ENCODE measurements at places on chromosomes 2 and 18. TPM values are rescaled to one million over a fixed set of nuclear protein-coding genes. Genes with fewer than 3 reads are reported as not detected.

CYP27C1 gene
- not detected for total RNA-seq

ALK gene
- not detected for total RNA-seq

DNA sequence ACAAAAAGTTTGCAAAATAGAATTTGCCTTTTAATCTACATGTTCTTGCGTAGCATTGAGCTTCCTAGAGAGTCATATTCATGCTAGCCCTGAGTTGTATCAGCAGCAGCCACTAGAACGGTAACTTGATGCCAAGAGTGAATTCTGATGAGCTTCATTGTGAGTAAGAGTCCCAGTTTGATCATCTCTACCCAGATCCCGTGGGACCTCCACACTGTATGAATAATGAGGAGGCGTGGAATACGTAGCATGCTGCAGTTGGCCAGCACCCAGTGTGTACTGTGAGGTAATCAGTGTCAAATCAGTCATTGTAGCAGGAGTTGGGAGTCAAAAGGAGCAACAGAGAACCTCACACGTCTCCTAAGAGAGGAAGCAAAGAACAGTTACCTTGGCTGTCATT is 197.9 kb downstream of the NEDD4L start:
- DNase-seq, result no peak
- H3K36me3 ChIP-seq, result no peaks in the 10 kb centered on the region
- no peak overlapping the region for H3K27ac ChIP-seq
- no peaks in the 10 kb centered on the region for H3K4me1 ChIP-seq
- H3K27me3 ChIP-seq, result no peaks in the 10 kb centered on the region
- no peak overlapping the region for H3K4me3 ChIP-seq

MEP1B gene
- not detected for total RNA-seq

DNA sequence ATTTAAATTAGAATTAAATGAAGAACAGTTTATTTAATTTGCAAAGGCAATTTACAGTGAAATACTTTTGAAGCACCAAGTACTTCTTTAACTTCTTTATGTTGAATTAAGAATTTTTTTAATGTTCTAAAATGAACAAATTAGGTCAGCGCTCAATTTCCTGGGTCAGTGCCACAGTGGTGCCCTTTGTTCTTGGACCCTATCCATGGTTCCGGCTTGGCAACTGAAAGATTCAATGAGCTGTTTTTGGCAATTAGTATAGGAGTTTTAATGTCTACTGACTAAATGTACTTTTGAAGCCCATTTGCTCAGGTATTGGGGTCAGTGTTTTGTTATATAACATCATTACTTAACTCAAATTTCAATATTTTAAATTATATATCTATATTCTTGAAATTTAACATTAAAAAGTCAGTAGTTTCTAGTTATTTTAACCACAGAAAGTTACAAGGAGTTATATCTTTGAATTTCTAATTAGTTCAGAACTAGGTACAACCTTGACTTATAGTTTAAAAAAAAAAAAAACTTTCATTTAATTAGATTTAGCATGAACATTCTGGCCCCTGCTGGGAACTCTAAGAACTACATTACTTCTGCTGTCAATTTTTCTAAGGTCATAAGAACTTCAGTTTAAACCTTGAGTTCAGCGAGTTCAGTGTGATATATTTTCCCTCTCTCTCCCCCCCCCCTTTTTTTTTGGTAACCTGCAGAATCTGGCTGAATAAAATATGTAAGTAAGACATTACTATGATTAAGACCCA is 7.6 kb upstream of the MSTN start:
- no peaks in the 10 kb centered on the region for H3K27me3 ChIP-seq
- no peak overlapping the region for H3K27ac ChIP-seq
- no peaks in the 10 kb centered on the region for H3K36me3 ChIP-seq
- H3K4me3 ChIP-seq, result no peak overlapping the region
- no peaks in the 10 kb centered on the region for H3K4me1 ChIP-seq

NEU2 gene
- not detected for total RNA-seq

MAL gene
- 63.6 TPM for total RNA-seq

KIF3C gene
- total RNA-seq, result 5.3 TPM

DNA sequence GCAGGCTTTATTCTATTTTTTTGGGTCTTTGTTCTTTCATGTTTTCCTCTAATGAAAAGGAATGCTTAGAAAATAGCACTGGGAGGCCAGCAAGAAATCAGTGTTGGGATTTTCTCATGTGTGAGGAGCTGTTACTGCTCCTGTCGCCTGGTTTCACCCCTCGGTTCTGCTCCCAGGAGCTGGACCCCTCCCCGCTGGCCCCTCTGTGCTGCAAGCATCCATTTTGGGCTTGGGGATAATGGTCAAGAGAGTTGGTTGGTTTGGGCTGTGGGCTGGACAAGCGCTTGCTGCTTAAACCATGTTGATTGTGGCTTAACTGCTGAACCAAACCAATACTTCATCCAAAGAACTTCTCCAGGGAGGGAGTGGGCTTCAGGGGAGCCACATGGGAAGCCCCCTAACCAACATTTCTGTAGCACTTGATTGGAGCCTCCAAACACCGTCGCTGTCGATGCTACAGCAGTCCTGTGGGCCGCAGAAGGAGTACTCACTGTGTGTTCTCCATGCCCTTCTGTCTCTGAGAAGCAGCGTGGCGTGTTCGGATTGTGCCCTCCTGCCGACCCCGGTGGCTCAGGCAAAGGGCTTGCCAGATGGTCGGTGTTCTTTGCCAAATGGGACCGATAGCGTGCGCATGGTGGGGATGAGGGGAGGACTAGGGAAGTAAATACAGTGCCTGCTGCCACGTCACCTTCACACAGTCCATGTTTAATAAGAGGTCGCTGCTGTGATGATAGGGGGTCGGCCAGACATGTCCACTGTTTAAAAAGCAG is 40.0 kb downstream of the AGAP1 start:
- peaks cover 10% of the 10 kb centered on the region for H3K27me3 ChIP-seq
- H3K4me3 ChIP-seq, result no peak overlapping the region
- H3K27ac ChIP-seq, result no peak overlapping the region

UNC80 gene
- total RNA-seq, result not detected

DNA sequence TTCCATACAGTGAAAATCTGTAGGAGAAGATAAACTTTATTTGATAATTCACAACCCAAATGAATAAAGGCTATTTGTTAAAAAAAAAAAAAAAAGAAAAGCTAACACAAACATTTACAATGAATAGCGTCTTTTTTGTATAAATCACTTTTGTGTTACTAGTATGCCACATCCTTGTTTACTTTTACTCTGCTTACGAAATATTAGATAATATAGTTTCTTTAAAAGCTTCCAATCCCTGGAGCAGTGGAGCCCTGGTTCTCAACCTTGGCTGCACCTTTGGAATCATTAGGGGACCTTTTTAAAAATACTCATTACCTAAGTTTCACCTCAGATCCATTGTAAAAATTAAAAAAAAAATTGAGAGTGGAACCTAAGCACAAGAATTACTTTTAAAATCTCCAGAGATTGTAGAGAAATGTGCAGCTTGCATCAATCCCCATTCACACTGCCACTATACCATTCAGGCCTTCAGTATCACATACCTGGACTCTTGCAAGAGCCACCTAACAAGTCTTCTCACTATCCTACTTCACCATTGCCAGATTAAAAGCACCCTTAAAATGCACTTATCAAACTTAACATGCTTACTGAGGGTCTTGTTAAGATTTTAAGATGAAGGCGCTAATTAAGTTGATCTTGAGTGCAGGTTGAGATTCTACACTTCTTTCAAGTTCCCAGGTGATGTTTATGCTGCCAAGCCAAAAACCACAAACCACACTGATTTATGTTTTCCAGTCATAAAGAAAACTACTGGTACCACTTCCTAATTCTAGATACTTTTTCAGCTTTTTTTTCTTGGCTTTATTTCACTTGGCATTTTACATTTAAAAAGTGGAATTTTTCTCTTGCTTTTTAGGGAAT is 59.7 kb upstream of the ZC3H15 start:
- H3K27ac ChIP-seq, result no peak overlapping the region
- no peak for DNase-seq
- H3K36me3 ChIP-seq, result no peaks in the 10 kb centered on the region
- H3K27me3 ChIP-seq, result no peaks in the 10 kb centered on the region
- H3K4me3 ChIP-seq, result no peak overlapping the region

GRCh38 chr2:201413143-201413542 is 38.1 kb downstream of the TRAK2 start:
- H3K4me1 ChIP-seq, result peaks cover 19% of the 10 kb centered on the region
- no peak overlapping the region for H3K27ac ChIP-seq
- DNase-seq, result no peak
- no peak overlapping the region for H3K4me3 ChIP-seq

ABCB11 gene
- not detected for total RNA-seq

DNA sequence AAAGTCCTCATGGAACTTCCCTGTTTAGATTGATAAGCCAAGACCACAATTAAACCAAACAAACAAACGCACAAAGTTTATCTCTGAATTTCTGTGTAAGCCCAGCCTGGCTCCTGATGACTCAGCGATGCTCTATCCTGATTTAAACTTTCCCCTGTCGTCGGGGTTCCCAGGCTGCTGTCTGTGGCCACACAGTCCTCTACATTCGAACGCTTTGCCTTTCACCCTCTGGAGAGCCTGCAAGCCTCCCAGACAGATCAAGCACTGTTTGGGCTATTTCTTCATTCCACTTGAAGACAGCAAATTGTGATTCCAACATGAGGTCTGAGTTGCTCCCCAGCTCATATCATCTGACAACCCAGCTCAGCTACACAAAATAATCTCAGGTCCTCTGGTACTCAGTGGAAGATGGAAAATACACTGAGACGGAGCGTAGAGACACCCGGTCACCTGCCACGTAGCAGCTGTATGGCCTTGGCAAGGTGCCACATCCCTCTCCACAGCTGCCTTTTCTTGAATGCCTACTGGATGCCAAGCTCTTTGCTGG is 51.2 kb downstream of the CYRIA start:
- no peak overlapping the region for H3K27ac ChIP-seq
- H3K27me3 ChIP-seq, result peaks cover 16% of the 10 kb centered on the region
- DNase-seq, result no peak
- H3K4me3 ChIP-seq, result no peak overlapping the region
- H3K36me3 ChIP-seq, result no peaks in the 10 kb centered on the region

DNA sequence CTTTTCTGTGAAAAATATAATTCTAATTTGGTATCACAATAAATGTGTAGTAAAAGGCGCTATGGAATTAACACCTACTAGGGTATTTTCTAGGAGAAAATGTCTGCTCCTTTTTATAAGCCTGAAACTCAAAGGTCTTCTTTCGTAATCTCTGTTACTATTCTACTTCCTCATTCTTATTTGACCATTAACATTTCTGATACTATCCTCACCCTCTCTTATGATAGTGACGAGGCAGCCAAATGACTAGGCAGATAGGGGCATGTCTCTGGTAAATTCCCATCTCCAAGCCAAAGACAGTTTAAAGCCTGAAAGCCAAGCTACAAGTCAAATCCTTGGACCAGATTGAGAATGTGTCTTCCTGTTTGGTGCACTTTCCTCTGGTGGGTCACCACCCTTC is 251.7 kb downstream of the LRRTM4 start:
- no peaks in the 10 kb centered on the region for H3K36me3 ChIP-seq
- H3K27ac ChIP-seq, result no peak overlapping the region
- no peaks in the 10 kb centered on the region for H3K27me3 ChIP-seq
- no peak for DNase-seq

NPHP1 gene
- 1.9 TPM for total RNA-seq

DNA sequence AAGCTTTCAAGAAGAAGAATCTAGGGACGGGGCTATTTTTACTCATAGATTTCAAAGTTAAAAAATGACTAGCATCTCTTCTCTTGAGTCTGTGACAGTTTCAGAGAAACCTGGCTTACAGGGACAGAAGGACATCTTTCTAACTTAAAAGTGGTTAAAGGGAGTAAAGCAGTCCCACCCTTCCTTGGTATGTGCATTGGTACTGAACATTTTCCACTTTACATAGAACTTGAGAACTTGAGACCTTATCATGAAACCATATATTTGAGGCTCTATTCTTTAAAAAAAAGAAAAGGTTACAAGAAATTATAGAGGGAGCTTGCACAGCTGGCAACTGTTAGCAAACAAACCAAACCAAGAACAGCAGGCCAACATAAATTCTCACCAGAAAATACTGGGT is 73.4 kb upstream of the GAREM1 start:
- H3K4me1 ChIP-seq, result no peaks in the 10 kb centered on the region
- H3K4me3 ChIP-seq, result no peak overlapping the region
- H3K27me3 ChIP-seq, result peaks cover 13% of the 10 kb centered on the region
- no peak overlapping the region for H3K27ac ChIP-seq
- H3K36me3 ChIP-seq, result no peaks in the 10 kb centered on the region

KCNG2 gene
- total RNA-seq, result not detected

- no peak for DNase-seq
- no peak overlapping the region for H3K4me3 ChIP-seq
- H3K4me1 ChIP-seq, result peaks cover 2% of the 10 kb centered on the region
- no peak overlapping the region for H3K27ac ChIP-seq
- peaks cover 49% of the 10 kb centered on the region for H3K36me3 ChIP-seq
- no peaks in the 10 kb centered on the region for H3K27me3 ChIP-seq
Measured at GRCh38 chr2:43941966-43942365, 53.8 kb downstream of the LRPPRC start.

- no peak overlapping the region for H3K27ac ChIP-seq
- no peaks in the 10 kb centered on the region for H3K36me3 ChIP-seq
- no peak for DNase-seq
- H3K4me3 ChIP-seq, result no peak overlapping the region
- H3K4me1 ChIP-seq, result peaks cover 19% of the 10 kb centered on the region
Measured at GRCh38 chr2:101566632-101567228, 91.8 kb upstream of the RFX8 start.

CPO gene
- not detected for total RNA-seq

- DNase-seq, result no peak
- H3K4me3 ChIP-seq, result no peak overlapping the region
- H3K36me3 ChIP-seq, result no peaks in the 10 kb centered on the region
- H3K4me1 ChIP-seq, result no peaks in the 10 kb centered on the region
Measured at GRCh38 chr18:43879415-43879814, 602.1 kb upstream of the SYT4 start.

DNA sequence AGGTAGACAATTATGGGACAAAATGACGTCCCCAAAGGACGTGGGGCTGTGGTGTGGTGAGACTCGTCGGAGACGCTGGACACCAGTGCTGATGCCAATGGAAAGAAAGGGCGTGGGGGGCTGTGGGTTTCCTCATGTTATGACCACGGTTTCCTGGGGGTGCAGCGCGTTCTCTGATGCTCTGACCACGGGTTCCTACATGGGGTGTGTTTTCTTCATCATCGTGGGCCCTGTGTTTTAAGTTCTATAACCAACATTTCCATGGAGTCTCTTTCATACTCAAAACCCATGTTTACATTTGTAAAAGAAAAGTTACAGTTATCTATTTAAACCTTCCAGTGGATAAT is 141.6 kb downstream of the RTP5 start:
- H3K4me1 ChIP-seq, result peaks cover 6% of the 10 kb centered on the region
- peaks cover 3% of the 10 kb centered on the region for H3K36me3 ChIP-seq
- no peaks in the 10 kb centered on the region for H3K27me3 ChIP-seq
- H3K4me3 ChIP-seq, result no peak overlapping the region

Measured in activated CD4-positive, alpha-beta memory T cell treated with anti-CD3 and anti-CD28 coated beads for 36 hours (primary cell).